ENCODE measurements at places on chromosomes 11 and 22. TPM values are rescaled to one million over a fixed set of nuclear protein-coding genes. Genes with fewer than 3 reads are reported as not detected.
A peak's percentile ranks its signal among the peaks of the same experiment; 100 is the strongest.

DNA sequence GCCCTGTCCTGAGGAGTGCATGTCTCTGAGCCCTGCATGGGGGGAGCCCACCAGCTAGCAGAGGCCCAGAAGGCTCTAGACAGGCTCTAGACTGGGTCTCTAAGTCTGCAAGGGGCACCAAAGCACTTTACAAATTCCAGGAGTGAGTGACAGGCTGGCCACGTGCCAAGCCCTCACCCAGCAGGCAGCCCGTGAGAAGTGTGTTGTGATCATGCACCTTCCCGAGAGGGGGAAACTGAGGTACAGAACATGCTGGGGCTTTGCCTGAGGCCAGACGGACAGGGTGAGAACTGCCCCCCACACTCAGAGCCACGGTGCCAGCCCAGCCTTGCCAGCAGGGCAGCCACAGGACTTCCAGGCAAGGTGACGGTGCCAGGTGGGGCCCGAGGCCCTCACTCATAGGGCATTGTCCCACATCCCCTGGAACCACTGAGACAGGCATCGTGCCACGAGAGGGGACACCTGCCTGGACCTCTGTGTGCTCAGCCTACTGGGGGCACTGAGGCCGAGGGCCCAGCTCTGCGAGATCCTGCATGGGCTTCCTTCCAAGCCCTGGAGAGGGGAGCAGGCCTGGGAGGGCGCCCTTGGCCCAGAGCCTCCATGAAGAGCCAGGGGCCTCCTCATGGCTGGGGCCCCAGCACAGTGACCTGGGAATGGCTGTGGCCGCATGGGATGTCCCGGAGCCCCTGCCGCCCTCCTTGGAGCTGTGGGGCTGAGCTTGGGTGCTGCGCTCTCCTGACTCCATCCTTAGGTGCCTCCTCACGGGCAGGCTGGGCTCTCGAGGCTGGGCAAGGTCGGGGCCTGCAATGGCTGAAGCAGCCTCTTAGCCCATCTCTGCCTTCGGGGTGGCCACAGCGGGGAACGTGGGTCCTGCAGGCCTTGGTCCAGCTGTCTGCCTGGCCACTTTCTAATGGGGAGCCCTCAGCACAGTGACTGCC lies 121.5 kb downstream of the KCNQ1OT1 start:
- no peak for DNase-seq

DNA sequence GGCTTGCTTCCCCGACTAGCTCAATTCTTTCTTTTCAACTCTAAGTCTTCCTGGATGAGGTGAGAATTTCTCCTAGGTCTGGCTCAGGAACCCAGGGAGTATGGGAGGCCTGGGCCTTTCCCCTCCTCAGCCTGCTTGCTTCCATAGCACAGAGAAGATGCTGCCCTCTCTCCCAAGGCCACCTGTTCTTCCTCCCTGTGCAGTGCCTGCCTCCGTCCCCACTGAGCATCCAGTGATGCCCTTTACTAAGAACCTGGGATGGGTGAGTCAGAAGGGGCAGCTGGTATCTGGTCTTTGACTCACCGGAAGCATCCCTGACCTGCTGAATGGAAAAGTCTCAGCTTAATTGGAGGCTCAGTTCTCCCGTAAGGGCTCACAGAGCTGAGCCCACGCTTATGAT lies 607.9 kb downstream of the BUD13 start:
- no peak for DNase-seq

- no peak for DNase-seq
These were observed 16.1 kb downstream of the DGCR2 start for GRCh38 chr22:19105867-19106802.

GRCh38 chr22:18078329-18079041 lies 695 bp downstream of the PEX26 start:
- DNase-seq: no peak

GRCh38 chr11:12862696-12863469 lies 146.2 kb upstream of the RASSF10 start:
- DNase-seq: peak; percentile 74

GRCh38 chr22:31122196-31122531 lies 602 bp upstream of the INPP5J start:
- no peak for DNase-seq

Gene SGSM1
- total RNA-seq: 7.9 TPM

GRCh38 chr22:35641494-35642120 lies 6.6 kb upstream of the APOL6 start:
- DNase-seq: no peak

- DNase-seq: no peak
These were observed 11.3 kb upstream of the C11orf96 start for GRCh38 chr11:43930868-43931716.

Gene RIMBP3B
- 16.9 TPM for total RNA-seq

- DNase-seq: no peak
These were observed 11.4 kb downstream of the ZNRF3 start for GRCh38 chr22:28894807-28895206.

Gene MS4A6A
- total RNA-seq: 21.6 TPM

DNA sequence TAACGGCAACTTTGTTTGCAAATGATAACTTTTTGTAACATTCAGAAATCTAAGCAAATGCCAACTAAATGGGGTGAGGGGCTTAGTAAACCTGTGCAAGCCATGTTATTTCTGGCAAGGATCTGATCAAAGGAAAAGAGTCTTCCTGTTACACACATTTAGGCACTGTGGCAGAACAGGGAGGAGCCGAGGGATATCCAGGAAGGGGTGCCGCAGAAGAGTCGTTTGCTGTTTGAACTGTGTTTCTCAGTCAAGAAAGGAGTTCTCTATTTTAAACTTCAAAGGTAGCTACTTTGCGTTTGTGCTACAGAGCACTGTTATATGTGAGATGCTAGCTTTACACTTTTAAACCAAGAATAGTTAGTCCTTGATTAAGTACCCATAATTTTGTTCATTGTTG lies 175.5 kb downstream of the ETS1 start:
- DNase-seq: no peak

GRCh38 chr22:45312856-45313255 lies 3.1 kb downstream of the FAM118A start:
- no peak for DNase-seq

Gene PATE2
- total RNA-seq: 1.0 TPM

DNA sequence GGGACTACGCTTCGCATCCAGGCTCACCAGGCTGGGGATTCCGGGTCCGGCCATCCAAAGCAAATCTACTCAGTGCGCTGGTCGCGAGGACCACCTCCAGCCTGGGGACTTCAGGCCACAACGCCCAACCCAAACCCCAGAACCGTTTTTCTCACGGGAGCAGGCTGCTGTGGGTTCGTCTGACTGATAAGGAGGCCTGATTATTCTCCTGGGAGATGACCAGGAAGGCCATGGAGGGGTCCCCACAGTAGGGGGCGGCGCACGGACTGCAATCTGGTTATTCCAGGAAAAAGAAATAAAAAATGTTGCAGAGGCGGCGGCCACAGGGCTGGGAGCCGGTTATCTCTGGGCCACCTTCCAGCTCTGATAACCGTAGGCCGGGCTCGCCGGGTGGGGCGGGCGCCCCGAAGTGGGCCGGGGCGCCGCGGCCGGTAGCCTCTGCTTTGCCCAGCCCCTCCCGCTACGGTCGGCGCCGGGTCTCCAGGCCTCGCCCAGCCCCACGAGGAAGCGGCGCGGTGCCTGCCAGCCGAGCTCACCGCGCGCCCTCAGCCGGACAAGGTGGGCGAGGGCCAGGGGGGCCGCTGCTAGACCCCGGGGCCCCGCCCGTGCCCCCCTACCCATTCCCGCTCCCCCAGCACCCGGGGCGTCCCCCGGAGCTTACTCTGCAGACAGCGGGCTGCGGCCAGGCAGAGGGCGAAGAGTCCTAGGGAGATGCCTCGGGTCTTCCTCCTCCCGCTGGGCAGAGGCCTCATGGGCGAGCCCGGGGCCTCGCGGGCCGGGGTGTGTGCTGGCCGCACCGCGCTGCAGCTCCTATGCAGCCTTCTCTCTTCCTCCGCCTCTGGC lies 446 bp downstream of the VSTM5 start:
- peak; percentile 21 for DNase-seq

DNA sequence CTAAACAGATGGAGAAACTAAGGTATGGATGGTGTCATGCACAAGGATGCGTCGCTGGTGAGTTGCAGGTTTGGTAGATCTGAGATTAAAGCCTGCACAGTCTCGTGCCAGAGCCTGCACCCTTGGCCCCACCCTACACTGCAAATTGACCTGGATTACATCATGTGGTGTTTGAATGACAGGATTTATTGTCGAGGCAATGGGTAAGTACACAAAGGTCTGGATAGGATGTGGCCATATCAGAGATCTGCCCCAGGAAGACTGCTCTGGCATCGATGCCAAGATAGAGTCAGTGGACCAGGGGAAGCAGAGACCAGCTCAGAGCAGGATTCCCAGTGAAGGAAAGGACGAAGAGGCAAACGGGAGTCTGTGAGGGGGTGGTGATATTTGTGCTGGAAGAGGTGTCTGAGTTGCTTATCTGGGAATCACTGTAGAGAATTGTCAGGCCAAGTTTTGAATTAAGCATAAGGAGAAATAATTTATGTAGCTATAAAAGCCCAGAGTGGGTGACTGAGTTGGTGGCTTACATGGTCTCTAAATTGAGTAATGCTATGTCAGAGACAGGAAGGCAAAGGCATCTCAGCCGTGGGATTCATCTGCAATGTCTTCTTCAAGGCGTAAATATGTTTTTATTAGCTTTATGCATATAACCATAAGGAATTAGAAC lies 499.6 kb upstream of the B3GAT1 start:
- no peak for DNase-seq

DNA sequence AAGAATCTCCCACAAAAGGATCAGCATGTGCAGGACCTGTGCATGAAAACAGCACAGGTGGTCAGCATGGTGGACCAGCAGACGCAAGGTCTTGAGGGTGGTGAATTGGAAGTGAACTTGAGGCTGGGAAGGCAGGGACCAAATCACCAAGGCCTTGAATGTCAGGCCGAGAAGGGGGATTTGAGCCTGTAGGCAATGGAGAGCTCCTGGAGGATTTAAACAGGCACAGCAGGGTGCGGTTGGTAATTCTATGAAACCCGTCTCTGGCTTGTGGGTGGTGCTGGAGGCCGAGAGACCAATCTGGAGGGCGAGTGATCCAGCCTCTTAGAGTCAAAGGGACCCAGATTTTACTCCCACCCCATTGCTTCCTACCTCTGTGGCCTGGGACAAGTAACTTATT lies 2.4 kb downstream of the TSKU start:
- DNase-seq: no peak

DNA sequence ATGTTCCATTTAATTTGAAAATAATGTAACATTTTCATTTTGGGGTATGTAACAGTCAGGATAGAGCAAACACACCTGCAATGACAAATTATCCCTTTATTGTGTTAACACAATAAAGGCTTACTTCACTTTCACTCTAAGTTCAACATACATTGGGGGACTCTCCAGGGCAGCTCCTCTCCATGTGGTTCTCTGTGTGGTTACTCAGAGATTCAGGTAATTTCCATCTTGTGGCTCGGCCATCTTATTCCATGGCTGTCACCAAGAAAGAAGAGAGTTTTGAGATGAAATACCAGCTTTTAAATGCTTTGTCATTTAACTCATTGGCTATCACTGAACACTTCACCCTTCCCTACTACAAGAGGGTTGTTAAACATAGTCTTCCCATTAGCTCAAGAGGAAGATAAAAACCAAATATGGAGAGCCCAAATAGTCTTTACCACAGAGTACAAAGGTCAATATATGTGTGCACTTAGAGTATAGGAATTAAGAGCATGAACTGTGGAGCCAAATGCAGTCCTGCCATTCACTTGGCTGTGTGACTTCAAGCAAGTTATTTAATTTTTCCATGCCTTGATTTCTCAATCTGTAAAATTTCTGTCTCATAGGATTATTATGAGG lies 10.6 kb upstream of the TPH1 start:
- no peak for DNase-seq

DNA sequence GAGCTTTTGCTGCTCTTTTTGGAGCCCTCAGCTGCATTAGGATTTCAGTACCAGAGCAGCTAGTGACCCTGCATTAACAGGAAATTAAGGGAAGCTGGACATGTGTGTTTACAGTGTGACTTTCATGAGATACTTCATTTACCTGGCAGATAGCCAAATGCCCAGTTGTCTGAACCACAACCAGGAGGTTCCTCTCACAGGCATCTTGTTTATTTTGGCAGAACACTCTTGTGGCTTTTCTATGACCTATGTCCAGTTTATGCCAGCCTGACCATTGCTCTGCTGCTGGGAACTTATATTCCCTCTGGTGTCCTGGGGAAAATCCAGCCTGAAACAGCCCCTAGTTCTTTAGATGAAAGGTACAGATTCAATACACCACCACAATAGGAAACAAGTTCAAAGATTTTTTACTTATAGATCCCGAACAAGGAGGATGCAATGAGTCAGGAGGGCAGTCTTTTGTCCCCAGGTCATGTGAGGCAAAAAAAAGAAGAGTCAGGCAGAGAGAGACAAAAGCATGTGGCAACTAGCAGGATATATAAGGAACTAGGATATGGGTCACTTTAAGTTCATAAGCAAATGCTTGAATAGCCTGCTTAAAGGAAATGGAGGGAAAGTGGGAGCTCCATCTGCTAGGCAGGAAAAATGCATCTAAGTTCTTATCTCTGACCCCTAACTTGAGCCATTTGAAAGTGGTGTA lies 379.3 kb downstream of the INSC start:
- DNase-seq: no peak

Gene ZNF280B
- total RNA-seq: 51.2 TPM

DNA sequence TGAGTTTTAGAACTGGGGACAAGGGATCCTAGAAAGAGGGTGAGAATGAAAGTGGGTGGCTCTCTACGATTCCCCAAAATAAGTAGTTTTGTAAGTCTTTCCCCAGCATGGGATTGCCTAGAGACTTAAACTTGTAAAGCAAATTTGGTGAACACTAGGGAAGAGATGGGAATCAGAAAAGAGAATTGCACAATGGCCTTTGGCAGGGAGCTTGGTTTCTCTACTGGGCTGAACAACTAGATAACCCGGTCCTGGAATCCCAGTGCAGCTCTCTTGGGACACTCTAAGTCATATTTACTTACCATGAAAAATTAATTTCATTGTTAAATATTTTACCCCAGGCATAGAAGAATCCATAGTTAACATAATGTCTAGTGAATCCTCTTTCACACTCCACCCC lies 16.5 kb upstream of the USP18 start:
- peak; percentile 41 for DNase-seq

DNA sequence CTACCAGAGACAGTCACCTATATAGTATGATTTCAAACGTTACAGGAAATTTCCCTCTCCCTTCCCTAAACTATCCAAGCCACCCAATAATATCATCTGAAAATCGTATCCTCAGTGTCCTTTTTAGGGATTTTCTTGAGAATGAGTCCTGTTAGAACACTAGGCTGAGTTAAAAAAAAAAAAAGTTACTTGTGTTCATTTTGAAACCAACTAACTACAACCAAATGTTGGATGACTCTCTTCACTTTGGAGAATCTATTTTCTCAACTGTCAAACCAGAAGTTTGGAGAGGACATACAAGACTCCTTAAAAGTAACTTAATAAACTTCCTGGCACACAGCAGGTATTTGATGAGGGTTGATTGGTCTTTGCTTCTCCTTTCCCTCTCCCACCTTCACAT lies 183.2 kb upstream of the SESN3 start:
- DNase-seq: no peak
